Right renal pelvis (tissue), 4 donors: ENCODE measurements at places on chromosomes 16 and 17.
A peak's percentile ranks its signal among the peaks of the same experiment; 100 is the strongest.

DNA sequence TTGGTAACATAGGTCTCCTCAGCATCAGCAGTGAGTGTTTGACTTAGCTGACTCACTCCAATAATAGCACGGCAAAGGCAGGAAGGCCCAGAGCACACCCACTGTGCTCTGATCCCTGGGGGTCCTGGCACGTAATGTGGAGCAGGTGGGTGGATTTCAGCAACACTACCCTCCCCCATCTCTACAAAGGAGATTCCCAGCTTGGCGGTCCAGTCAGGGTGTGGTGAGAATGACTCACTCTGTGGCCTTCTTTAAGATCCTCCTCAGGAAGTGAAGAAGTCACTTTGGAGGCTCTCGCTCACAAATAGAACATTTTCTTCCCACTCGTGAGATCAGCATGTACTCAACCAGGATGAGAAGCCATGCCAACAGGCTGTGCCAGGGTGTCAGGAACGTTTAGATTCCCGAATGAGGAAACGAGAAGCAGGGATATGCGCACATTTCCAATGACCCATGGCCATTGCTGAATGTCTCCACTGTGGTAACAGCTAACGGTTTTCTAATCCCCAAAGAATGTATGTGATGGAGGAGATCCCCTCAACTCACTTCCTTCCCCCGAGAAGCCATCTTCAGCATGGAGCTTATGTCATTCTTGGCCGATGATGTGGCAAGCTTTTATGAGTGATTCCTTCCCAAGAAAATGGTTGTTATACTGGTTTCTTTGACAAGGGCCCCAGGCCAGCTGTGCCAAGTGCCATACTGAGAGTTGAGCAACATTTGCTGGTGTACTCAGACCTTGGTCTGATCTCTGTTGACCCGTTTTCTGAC lies 365.2 kb downstream of the C16orf95 start:
- DNase-seq = no peak

DNA sequence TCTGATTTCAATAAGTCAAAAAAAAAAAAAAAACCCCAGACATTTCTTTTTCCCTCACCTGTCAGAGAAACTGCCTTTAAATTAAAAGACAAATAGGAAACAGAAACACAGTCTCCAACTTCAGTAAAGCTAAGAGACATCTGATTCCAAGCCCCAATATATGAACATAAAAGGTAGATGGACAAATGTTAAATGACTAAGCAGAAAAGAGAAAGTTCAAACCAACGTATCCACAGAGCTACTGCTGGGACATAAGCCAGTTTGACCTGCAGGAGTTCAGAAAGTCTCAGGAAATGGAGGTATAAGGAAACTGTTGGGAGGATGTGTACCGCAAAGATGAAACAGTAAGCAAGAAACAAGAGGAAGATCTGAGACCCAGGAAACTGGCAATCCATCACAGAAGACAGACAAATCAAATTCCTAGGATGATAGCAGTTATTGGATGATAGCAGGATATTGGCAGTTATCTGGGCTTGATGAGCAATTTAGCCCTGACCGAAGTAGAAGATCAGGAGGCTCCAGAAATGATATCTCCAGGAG lies 135.0 kb downstream of the BRIP1 start:
- no peak for DNase-seq

GRCh38 chr16:24010440-24011089 lies 174.8 kb downstream of the PRKCB start:
- peak; percentile 63 for DNase-seq

- no peak for DNase-seq
Observed at GRCh38 chr16:65548470-65548869, 426.6 kb upstream of the CDH11 start.

GRCh38 chr16:70614208-70614951 lies 32.0 kb upstream of the IL34 start:
- no peak for DNase-seq

- no peak for DNase-seq
Observed at GRCh38 chr17:65609286-65609685, 47.8 kb upstream of the AXIN2 start.

- DNase-seq = no peak
Observed at GRCh38 chr17:30230596-30231125, 4.8 kb downstream of the SLC6A4 start.

- no peak for DNase-seq
Observed at GRCh38 chr17:17806035-17806434, 30.8 kb downstream of the SREBF1 start.
